Endothelial cell (in vitro differentiated cells): ENCODE measurements at places on chromosomes 12 and 14.

GRCh38 chr12:52598966-52599365, 2.3 kb downstream of the KRT72 start:
- DNase-seq: no peak

DNA sequence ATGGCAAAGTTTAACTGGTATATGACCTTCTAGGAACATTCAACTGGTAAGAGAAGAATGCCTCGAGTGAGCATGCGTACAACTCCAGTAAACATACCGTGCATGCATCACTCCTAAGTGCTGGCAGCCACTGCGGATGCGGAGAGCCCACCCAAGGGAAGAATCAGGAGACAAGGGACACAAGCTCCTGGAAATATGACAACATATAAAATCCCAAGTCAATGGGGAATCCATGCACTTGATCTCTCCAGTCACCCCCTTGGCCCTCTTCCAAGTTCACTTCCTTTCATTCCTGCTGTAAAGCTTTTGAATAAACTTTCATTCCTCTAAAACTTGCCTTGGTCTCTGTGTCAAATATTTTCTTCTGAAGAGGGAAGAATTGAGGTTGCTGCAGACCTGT, 168.7 kb upstream of the TMCC3 start:
- DNase-seq: no peak

DNA sequence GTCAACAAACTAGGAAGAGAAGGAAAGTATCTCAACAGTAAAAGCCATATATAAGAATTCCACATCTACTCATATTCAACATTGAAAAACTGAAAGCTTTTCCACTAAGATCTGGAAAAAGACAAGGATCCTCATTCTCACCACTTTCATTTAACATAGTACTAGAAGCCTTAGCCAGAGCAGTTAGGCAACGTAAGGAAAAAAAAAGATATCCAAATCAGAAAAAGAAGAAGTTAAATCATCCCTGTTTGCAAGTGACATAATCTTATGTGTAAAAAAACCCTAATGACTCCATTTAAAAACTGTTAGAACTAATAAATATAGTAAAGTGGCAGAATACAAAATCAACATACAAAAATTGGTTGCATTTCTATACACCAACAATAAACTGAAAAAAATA, 426.2 kb downstream of the BCAT1 start:
- no peak for DNase-seq

- DNase-seq: no peak
These were observed 1490.8 kb upstream of the TMEM132C start for GRCh38 chr12:126776026-126776655.

DNA sequence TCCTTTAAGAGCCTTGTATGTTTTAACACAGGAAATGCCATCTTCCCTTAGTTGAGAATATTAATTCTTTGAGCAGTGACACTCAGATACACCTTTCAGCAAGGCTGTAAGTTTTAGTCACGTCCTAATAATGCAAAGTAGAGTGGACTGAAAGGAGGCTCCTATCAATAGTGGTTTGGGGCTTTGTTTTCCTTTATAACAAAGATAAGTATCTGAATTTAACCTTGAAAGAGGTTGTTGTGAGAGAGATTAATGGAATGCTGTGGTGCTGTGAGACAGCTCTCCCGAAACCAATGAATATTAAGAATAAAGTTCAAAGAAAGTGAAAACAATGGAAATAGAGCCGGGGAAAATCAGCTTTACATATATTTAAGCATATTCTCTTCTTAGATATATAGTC, 259.6 kb downstream of the ERC1 start:
- no peak for DNase-seq
